ENCODE measurements at places on chromosomes 3 and 15.

DNA sequence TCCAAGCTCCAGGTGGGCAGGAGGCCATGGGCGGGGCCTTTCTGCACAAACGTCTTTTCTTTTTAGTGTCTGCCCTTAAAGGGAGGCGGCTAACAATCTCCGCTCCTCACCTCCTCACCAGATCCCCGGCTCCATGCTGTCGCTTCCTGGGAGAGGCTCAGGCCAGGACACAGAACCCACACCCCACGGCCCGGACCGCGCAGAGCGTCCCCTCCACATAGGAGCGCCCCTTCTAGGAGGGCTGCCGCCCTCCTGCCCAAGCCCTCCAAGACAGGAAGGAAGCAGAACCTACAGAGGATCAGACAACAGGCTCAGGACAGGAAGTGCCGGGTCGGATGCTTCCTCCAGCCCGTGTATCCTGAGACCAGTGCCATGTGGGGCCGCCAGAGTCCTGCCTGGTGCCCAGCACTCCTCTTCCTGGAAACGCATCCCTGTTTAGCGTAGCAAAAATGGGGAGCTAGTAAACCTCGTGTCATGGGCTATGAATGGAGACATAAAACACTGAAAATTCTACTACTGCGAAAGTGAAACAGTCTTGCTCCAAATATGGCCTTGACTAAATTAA is 83.2 kb upstream of the ATP10A start:
- DNase-seq: no peak

DNA sequence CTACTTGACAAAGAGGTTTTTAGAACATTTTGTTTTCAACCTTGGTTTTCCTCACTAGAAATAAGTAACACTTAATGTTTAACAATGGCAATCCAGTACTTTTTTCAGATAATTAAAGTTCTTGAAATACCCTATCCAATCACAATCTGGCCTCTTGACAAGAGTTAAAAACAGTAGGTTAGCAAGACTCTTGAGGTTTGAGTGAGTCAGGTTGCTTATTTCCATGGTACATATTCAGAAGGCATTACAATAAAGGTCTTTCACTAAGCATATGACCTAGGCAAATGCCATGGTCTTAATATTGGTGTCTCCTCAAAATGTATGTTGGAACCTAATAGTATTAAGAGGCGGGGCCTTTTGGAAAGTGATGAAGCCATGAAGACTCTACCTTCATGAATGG is 5.6 kb downstream of the SUCNR1 start:
- no peak for DNase-seq

DNA sequence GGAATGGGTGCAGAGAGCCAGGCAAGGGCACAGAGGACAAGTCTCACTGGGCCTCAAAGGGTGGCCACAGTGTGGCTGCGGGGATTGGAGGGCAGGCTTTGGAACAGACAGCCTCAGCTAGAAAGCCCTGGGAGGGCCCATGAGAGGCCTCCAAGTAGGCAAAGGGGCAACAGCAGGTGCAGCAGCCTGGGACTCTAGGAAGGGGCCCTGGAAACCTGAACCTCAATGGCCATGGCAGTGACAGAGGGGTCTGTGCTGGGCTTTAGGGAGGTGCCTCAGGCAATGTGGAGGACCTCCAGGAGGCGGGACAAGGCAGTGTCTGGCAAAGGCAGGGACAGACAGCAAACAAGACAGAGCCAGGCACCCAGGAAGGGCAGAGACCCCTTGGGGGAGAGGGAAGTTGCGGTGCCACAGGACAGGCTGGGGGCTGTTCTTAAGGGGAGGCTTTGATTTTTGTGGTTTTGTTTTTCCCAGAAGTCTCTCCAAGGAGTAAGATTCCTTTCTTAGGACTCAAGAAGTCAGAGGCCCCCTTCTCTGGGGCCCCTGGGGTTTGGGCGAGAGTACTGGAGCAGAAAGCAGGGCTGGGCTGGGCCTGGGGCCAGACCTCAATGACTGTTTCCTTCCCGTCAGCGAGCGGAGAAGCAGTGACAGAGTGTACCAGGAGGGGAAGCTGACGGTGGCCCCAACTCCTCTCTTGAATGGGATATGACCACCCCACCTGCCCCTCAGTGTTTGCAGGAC is 9.7 kb downstream of the STOML1 start:
- peak; percentile 74 for DNase-seq

DNA sequence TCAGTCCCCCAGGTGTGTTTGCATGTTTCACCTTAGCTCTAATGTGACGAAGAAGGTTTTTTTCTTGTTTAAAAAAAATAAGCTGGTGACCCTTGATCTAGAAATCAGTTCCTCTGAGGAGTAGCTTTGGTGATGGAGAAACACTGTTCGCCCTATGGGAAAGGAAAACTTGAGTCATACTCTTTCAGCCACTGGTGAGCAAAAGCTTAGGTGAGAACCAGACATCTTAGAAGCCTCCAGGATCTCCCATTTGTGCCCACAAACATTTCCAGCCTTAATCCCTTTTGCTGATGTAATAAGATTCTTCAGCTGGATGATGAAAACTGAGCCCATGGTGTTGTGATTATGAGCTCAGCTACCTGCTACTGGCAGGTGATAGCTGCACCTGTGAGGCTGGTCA is 37.8 kb downstream of the SLC27A2 start:
- no peak for DNase-seq

DNA sequence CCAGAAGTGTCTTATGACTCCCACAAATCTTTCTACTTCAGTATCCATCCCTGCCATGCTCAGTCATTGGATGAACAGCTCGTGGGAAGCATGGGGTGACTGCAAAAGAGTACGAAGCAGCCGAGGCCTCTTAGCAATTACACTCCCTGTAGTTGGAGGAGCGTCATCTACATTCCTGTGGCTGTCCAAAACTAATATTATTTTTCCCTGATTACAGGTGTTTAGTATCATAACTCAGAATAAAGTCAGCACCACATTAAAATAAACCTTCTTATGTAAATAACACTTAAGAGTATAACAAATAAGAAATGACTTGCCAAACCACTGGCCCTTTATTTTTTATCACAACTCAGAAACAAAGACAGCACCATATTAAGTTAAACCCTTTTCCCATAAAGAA is 141.5 kb downstream of the PLOD2 start:
- no peak for DNase-seq

- DNase-seq: peak; percentile 31
Measured at GRCh38 chr3:194395778-194396538, 3.1 kb downstream of the GP5 start.

DNA sequence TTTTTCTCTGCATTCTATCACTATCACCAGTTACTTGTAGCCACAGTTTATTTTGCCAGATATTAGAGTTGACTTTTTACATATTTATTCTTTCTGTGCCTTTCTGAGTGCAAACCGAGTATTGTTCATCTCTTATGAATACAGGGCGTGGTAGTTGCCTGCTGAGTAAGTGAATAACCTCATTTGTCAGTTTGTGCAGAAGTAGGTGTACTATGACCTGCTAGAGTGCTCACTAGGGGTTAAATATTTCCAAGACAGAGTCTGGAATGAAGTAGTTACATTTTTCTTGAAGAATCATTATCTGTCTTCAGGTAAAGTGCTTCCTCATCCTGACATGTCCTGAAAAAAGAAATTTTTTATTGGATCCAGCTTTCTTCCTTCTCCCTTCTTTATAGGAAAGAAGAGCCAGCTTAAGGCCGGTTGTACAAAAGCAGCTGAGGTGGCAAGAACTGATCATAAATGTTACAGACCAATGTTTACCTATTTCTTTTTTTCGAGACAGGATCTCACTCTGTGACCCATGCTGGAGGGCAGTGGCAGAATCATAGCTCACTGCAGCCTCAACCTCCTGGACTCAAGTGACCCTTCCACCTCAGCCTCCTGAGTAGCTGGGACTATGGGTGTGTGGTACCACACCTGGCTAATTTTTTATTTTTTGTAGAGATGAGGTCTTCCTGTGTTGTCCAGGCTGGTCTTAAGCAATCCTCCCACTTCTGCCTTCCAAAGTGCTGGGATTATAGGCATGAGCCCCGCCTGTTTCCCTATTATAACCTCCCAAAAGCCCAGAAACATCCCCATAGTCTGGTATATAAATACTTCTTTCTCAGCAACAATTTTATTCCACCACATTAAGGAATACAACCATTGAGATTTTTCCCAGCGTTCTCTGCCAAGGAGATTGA is 182.5 kb downstream of the TPRG1 start:
- no peak for DNase-seq

GRCh38 chr3:124780356-124780755 is 50.1 kb downstream of the UMPS start:
- DNase-seq: no peak

- no peak for DNase-seq
Measured at GRCh38 chr15:65867244-65867643, 2.0 kb upstream of the RAB11A start.

- no peak for DNase-seq
Measured at GRCh38 chr3:108227131-108227530, 4.9 kb upstream of the IFT57 start.

DNA sequence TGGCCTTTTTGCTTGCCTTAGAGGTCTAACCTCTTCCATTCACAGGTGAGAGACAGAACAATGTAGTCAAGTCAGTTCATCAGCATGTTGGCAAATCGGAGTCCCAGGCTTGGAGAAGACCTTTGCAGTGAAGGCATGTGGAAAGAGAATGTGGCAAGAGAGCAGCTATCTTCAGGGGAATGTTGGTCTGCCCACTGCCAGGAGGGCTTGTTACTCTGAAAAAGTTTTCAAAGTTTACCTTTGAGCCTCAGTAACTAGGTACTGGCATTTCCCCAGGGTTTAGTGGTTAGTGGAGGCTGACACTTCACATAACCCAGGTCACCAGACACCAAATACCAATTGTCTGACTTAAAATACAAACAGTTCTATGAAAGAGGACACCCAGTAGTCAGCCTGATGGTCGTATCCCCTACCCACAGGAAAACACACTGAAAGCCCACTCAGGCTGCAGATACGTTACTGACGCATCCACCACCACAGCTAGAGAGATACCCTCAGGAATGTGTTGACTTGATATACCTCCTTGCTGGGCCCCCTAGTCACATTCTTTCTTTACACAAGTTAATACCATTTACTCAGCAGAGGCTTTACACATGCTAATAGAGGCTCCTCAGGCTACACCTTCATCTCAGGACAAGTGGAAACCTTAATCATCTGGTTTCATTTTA is 9.7 kb upstream of the ARID3B start:
- no peak for DNase-seq

DNA sequence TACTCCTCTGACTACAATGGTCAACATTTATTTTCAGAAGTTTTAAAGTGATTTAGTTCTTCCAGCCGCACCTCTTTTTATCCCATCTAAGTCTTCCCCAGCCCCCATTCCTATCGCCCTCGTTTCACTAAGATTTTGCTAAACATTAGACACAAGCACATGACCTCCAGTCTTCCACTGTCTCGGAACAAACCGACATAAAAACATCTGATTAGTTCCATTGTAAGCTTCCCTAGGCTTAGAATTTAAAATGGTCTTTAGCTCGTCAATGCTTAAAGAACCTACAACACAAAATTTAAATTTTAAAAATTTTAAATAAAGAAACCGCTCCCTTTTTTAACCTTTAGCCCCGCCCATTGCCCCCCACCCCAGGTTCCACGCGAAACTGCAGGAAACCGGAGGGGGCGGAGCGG is 284 bp upstream of the TSC22D2 start:
- peak; percentile 75 for DNase-seq

GRCh38 chr15:71648095-71648494 is 162.3 kb upstream of the NR2E3 start:
- no peak for DNase-seq

- DNase-seq: no peak
Measured at GRCh38 chr3:185655426-185656320, 69.6 kb downstream of the SENP2 start.

GRCh38 chr3:71177375-71177774 is 406.2 kb downstream of the FOXP1 start:
- no peak for DNase-seq

DNA sequence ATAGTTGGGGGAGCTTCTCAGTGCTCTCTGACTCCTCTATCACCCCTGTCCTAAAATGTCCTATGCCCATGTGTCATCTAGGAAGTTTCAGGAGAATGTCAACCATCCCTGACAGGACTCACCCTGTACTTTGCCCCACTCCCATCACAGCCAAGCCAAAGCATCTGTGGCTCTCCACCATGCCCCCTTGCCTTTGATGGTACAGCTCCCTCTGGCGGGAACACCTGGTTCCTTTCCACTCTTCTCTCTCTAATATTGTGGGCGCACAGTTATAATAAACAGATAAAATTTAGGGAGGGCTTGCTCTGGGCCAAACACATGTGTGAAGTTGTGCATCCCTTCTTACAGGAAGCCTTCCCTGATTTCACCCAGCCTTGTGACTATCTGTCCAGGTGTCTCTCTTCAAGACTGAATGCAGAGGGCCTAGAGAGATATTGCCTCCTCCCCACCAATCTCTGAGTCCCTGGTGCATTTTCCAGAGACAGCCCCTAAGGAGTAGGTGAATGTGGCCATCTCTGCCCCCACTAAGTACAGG is 62.8 kb downstream of the ISG20 start:
- DNase-seq: no peak

DNA sequence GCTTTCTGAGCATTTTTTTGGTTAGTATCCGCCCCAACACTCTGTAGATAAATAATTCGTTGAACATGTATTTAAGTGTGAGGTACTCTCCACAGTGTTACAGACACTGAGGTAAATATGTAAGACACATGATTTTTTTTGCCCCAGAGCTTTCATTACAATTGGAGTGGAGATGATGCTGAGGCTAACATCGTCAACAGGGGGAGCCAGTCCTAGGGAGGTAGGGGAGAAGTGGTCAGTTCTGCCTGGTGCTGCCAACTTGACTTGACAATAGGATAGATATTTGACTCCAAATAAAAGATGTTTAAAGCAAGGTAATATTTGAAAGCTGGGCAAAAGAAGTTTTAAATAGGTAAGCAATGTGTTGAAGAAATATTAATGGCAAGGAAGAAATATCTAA is 295.7 kb downstream of the UNC13C start:
- DNase-seq: no peak

DNA sequence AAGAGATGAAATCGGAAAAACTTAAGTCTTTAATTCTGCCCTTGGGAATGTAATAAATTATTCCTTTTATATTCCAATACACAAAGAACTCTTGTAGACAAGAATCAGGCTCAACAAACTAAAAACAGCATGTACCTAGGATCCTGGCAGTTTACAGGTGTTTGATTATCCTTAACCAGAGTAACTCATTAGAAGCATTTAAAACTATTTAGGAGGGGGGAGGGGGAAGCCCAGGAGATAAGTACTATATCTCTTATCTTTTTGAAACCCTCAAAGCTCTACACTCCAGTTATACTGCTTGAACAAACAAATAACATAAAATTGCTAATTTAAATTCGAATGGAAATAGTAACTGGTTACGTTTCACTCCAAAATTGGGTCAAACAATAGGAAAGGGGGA is 1.9 kb downstream of the CNBP start:
- DNase-seq: no peak

GRCh38 chr3:86378829-86379228 is 612.1 kb downstream of the VGLL3 start:
- DNase-seq: no peak

GRCh38 chr15:60593170-60593478 is 114.2 kb upstream of the ICE2 start:
- DNase-seq: no peak

GRCh38 chr15:61159901-61160300 is 69.2 kb downstream of the RORA start:
- DNase-seq: no peak
